ENCODE measurements at places on chromosomes 2 and 18. TPM values are rescaled to one million over a fixed set of nuclear protein-coding genes. Genes with fewer than 3 reads are reported as not detected.
A peak's percentile ranks its signal among the peaks of the same experiment; 100 is the strongest.

Gene FSHR
- total RNA-seq = not detected

Gene CD8B
- 1.2 TPM for total RNA-seq

Gene THSD7B
- total RNA-seq = 0.18 TPM

Gene BMP10
- not detected for total RNA-seq

Gene PKDCC
- total RNA-seq = 2.5 TPM

Gene PLA2R1
- total RNA-seq = 32.2 TPM

Gene DTNA
- 3.0 TPM for total RNA-seq

Gene DSG4
- 20.9 TPM for total RNA-seq

Gene FAP
- total RNA-seq = 1.8 TPM

Gene MBD2
- 43.6 TPM for total RNA-seq

Gene TET3
- total RNA-seq = 53.6 TPM

GRCh38 chr18:33334781-33335180, 105.7 kb downstream of the CCDC178 start:
- no peak overlapping the region for H3K27ac ChIP-seq
- no peaks in the 10 kb centered on the region for H3K27me3 ChIP-seq
- H3K36me3 ChIP-seq = no peaks in the 10 kb centered on the region
- H3K4me1 ChIP-seq = no peaks in the 10 kb centered on the region

- no peak for DNase-seq
- no peaks in the 10 kb centered on the region for H3K27me3 ChIP-seq
- no peak overlapping the region for H3K27ac ChIP-seq
Measured at GRCh38 chr2:67341336-67341735, 55.8 kb upstream of the ETAA1 start.

DNA sequence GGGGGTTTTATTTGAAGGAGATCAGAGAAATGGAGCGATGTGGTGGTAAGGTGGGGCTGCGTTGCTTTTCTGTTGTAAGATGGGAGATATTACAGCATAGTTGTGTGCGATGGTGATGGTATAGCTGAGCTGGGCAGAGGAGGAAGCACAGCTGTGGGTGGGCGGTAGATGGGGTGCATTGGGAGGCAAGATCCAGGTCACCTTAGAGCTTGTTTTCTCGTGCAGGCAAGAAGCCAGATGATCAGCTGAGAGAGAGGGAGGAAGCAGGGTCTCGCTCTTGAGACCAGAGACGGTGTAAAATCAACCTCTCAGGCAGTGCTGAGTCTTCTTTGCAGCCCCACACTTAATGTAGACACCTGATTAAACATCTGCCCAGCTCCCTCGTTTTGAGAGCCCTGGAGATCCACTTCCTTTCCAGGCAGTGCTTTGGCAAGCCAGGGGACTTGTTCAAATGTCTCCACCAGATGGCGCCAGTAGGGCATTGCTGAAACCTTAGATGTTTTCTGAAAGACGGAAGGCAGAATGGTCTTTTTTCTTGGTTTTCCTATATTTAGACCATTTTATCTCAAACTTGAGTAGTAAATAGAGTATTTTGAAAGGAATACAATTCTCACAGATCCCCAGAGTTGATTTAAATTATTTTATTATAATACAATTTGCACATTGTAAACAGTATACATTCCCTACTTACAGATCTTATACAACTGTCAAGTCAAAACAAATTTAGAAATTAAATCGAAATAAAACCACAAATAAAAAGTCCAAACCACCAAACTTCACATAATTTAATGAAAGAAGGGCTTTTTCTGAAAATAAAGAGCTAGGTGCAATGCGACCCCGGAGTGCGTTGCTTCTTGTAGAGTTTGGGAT, 21.1 kb upstream of the LYPD6B start:
- H3K36me3 ChIP-seq = no peaks in the 10 kb centered on the region
- DNase-seq = peak; percentile 80
- H3K27ac ChIP-seq = no peak overlapping the region
- H3K4me1 ChIP-seq = peaks cover 10% of the 10 kb centered on the region
- H3K4me3 ChIP-seq = no peak overlapping the region

DNA sequence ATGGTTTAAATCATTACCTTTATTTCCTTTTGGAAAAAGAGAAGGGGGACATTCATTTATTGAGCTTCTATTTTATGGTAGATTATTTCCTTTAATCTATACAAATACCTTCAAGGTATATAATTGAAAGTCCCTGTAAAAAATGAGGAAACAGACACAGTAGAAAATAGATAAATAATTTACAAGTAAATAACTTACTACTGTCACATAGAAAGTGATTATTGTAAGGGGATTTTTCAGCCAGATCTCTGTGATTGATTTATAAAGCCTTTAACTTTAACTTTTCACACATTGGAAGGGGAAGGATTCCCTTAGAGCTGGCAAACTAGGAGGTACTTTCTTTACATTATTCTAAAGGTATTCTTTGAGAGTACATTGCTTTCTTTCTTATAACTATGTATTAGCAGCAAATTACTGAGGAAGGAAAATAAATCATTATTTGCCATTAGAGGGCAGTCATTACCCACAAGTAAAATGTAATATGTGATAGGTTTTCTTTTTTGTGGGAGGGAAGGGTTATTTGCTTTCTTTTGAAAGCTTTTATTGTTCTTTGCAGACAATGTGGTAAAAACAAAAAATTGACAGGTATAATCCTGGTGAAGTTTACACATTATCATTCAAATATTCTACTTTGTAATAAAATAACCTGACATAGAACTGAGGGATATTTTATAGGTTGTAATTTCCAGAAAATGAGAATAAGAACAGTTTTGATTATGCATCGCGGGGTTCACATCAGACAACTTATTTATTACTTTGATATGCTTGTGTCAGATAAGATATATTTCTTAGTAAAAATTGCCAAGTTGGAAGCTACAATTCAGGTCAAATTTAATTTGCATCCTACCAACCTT, 24.8 kb upstream of the RPE start:
- no peak overlapping the region for H3K4me3 ChIP-seq
- H3K4me1 ChIP-seq = no peaks in the 10 kb centered on the region
- H3K27me3 ChIP-seq = no peaks in the 10 kb centered on the region

DNA sequence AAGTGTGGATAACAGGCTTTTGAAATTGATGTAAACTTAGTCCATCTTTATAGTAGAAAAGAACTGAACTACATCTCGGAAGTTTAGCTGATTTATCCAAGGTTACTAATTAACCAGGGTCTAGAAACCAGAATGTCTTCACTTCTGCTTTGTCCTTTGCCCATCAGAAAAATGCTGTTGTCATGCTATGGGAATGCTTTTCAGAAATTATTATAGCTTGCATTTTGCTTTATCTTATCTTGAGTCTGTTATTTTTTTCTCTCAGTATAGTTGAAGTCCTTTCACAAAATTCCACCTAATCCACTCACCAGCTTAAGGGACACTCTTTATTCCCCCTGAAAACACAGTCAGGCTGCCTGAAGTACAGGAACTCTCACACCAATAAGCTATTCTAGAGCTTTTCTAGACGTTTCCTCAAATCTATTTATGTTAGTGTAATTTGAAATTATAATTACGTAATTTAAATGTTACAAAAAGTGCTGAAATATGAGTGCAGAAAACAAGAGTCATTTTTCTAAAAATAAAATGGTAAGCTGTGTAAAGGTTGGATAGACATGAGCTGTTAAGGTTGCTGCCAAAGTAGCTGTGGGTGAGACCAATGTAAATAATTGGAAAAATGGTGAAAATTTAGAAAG, 456.3 kb downstream of the TGIF1 start:
- no peaks in the 10 kb centered on the region for H3K36me3 ChIP-seq
- H3K27ac ChIP-seq = no peak overlapping the region
- H3K27me3 ChIP-seq = no peaks in the 10 kb centered on the region
- no peak for DNase-seq
- H3K4me3 ChIP-seq = no peak overlapping the region
- no peaks in the 10 kb centered on the region for H3K4me1 ChIP-seq

DNA sequence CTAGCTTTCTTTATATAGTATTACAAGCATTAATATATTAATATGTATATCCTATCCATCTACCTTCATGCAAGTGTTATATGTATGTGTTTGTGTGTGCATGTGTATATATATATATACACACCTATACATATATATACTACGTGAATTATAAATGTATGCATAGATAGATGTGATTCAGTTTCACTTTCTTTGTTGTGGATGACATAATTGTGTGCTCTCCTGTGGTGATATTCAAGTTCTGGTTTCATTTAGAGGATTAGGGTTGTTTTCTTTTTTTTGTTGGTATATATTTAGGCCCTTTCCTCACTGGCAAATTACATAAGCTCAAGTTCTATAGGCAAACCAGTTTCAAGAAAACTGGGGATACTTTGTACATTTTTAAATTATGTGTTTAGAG, 225.7 kb upstream of the FANCL start:
- no peaks in the 10 kb centered on the region for H3K36me3 ChIP-seq
- H3K27ac ChIP-seq = no peak overlapping the region
- no peaks in the 10 kb centered on the region for H3K4me1 ChIP-seq
- no peak for DNase-seq
- H3K27me3 ChIP-seq = no peaks in the 10 kb centered on the region
- H3K4me3 ChIP-seq = no peak overlapping the region

DNA sequence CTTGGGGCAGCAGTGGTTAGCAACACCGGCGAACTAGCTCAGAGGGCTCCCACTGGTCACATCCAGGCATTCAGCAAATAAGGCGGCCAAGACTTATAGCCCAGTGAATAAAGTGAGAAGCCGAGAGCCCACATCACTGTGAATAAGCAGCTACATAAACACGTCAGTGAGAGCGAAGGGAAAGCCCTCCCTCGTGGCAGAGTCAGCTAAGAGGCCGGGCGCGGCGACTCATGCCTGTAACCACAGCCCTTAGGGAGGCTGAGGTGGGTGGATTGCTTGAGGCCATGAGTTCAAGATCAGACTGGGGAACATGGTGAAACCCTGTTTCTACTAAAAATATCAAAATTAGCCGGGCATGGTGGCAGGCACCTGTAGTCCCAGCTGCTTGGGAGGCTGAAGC, 5.2 kb downstream of the D2HGDH start:
- no peak for DNase-seq
- no peak overlapping the region for H3K4me3 ChIP-seq
- H3K4me1 ChIP-seq = peaks cover 26% of the 10 kb centered on the region
- H3K27ac ChIP-seq = no peak overlapping the region
- H3K36me3 ChIP-seq = peaks cover 17% of the 10 kb centered on the region

- no peaks in the 10 kb centered on the region for H3K27me3 ChIP-seq
- H3K36me3 ChIP-seq = no peaks in the 10 kb centered on the region
- no peak for DNase-seq
- H3K27ac ChIP-seq = no peak overlapping the region
- no peak overlapping the region for H3K4me3 ChIP-seq
- peaks cover 5% of the 10 kb centered on the region for H3K4me1 ChIP-seq
Measured at GRCh38 chr2:197596766-197597165, 78.6 kb downstream of the RFTN2 start.

GRCh38 chr18:59478591-59478990, 119.5 kb upstream of the LMAN1 start:
- H3K4me1 ChIP-seq = no peaks in the 10 kb centered on the region
- H3K27me3 ChIP-seq = no peaks in the 10 kb centered on the region
- H3K4me3 ChIP-seq = no peak overlapping the region
- DNase-seq = no peak

DNA sequence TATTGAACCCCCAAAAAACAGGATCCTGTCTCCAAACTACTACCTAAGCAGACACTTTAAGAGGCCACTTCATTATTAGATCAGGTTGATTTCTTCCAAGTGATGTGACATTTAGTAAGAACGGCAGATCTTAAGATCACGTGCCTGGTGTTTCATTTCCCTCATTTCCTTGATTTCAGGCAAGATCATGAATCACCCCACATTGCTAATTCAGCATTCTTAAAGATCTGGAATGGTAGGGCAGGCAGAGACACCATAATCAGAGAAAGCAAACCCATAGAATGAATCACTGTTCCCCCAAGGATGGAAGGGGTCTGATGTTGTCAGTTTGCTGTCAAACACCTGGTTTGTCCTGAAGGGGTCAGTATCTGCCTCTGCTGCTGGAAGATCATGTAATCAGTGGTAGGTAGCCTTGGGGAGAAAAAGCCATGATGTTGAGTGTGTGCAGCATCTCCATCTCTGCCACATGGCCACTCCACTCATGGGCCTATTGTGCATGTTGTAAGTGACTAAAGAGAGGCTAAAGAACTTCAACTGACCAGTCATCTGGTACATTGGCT, 133.9 kb downstream of the ARHGAP15 start:
- no peak overlapping the region for H3K27ac ChIP-seq
- no peak for DNase-seq
- no peaks in the 10 kb centered on the region for H3K27me3 ChIP-seq
- H3K36me3 ChIP-seq = no peaks in the 10 kb centered on the region

DNA sequence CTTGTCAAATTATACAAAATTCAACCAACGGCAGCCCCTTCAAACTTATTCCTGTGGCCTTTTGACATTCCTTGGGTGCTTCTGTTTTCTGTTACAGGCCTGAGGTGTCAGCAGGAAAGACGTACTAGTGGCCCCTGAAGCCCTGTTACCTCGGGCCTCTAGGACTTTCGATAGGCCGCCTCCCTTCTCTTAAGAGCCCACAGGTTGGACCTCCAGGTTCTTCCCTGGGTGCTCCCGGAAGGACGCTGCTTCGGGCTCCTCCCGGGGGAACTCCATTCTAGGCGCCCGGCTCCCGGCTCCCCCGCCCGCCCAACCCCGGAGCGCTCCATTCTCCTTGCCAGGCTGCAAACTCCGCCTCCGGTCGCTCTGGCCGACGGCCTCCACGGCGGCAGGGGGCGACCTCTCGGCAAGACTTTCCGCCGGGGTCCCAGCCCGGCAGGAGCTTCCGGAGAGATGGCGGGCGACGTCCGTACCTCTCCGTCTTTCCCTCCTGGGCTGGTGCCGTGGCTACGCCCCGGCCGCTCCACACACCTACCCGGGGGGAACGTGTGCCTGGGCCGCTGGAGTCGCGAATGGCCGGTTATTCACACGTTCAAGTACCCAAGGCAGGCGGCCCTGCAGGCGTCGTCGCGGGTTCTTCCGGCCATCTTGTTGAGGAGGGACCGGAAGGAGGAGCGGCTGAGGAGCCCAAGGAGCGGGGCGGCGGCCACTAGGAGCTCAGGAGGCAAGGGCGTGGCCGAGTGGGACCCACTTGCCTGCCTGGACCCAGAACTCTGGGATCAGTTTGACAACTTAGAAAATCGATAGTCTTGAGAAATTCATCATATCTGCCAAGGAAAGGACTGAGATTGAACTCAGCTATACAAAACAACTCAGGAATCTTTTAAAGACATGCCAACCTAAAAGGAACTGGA, 27.5 kb downstream of the BOLA3 start:
- DNase-seq = peak; percentile 85
- no peaks in the 10 kb centered on the region for H3K27me3 ChIP-seq
- H3K4me3 ChIP-seq = peak overlapping the region; percentile 65
- H3K4me1 ChIP-seq = no peaks in the 10 kb centered on the region
- peak overlapping the region; percentile 88 for H3K27ac ChIP-seq

DNA sequence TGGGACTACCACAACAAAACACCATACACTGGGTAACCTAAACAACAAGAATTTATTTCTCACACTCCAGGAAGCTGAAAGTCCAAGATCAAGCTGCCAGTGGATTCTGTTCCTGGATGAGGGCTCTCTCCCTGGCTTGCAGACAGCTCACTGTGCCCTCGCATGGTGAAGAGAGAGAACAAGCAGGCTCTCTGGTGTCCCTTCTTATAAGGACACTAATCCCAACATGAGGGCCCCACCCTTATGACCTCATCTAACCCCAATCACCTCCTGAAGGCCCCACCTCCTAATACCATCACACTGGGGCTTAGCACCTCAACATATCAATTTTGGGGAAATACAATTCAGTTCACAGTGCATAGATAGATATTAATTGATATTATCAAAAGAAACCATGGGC, 83.5 kb downstream of the BIN1 start:
- no peak for DNase-seq
- no peak overlapping the region for H3K27ac ChIP-seq
- H3K27me3 ChIP-seq = peaks cover 34% of the 10 kb centered on the region
- H3K36me3 ChIP-seq = no peaks in the 10 kb centered on the region
- no peak overlapping the region for H3K4me3 ChIP-seq
- H3K4me1 ChIP-seq = peaks cover 15% of the 10 kb centered on the region

GRCh38 chr2:56444339-56444738, 260.5 kb downstream of the CCDC85A start:
- no peaks in the 10 kb centered on the region for H3K27me3 ChIP-seq
- no peaks in the 10 kb centered on the region for H3K4me1 ChIP-seq
- no peak overlapping the region for H3K27ac ChIP-seq
- DNase-seq = no peak
- no peak overlapping the region for H3K4me3 ChIP-seq
